ENCODE measurements at places on chromosomes 3 and 15.
A peak's percentile ranks its signal among the peaks of the same experiment; 100 is the strongest.

GRCh38 chr15:45431511-45431910, 53.2 kb upstream of the GATM start:
- no peak for DNase-seq

GRCh38 chr3:187746442-187747281, 1.4 kb upstream of the BCL6 start:
- no peak for DNase-seq

DNA sequence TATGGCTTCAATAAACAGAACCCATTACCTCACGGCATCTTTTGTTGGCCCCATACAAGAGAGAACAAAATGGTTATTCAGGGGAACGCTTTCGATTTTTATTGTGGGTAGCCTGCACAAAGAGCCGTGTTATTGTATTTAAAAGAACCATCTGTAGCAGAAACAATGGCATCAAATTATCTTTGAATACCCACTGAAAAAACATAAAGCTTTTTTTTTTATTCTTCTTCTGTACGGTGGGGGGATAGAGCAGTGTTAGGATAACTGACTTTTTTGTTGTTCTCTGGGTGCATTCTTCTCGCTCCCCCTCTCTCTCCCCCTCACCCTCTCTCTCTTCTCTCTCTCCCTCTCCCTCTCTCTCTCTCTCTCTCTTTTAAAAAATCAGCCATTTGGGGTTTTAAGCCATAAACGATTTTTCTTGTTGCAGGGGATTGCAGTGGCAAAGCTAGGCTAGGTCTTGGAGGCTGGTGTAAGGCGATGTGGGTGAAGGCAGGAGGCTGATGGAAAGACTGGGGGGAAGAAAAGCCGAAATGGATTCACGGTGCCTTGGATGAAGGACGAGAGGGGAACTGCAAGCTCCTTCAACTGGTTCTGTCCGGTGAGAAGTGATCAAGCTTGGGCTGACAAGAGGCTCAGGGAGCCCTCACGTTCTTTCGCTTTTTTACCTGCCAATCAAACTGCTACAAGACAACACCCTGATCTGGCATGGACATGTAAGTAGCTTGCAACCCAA, 12.4 kb upstream of the SOX2 start:
- DNase-seq, result no peak

- peak; percentile 35 for DNase-seq
Observed at GRCh38 chr3:122680475-122681283, at the start of gene PARP14. Gene PARP14 (plus strand): TSS chr3:122680839. CDS start chr3:122680884, 45 bp downstream.

GRCh38 chr3:96994988-96995387, 180.6 kb downstream of the EPHA6 start:
- no peak for DNase-seq

DNA sequence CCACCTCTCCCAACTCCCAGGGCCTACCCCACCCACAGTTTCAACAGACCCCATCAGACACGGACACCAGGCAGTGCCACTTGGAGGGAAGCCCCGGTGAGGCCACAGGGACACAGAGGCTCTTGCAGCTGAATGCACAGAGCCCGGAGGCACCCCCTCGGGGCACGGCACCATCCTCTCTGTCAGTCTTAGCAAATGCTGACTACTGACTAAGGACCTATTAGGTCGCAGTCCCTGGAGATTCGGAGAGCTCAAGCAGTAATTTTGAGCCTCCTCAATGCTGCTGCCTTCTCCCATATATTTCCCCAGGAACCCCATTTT, 79.9 kb downstream of the VGLL4 start:
- DNase-seq, result no peak

DNA sequence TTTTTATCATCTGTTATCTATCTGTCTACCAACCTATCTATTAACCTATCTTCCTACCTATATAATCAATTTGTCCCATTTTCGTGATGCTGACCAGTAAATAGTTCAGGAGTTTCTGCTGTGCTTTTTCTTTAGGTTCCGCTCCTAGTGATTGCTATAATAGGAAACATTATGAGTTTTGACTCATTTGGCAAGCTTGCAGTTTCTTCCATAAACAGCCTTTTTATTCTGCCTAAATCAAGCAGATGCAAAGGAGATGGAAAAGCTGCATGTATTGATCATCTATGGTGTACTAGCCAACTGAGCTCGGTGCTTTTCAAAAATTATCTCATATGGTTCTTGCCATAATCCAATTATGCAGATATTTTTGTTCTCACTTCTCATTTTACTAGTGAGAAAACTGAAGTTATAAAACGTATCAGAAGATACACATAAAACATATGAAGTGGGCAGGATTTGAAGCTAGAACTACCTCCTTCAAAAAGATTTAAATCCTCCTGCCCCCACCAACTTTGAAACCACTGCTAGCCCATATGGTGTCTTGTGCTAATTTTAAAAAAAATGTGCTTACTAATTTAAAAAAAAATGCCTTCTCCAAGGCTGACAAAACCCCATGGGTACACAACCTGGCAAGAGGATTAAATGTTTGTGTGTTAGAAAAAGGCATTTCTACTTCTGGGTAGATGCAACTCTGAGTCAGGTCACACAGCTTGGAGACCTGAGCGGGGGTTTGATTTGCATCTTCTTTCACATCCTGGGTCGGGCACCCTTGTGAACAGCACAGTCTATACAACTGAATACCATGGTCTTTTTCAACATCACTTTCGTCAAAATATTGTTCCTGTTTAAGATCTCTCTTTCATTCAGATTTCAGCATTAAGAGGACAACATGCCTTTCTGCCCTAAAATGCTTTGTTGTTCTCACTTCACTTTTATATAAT, 267.0 kb downstream of the CHL1 start:
- DNase-seq, result no peak

DNA sequence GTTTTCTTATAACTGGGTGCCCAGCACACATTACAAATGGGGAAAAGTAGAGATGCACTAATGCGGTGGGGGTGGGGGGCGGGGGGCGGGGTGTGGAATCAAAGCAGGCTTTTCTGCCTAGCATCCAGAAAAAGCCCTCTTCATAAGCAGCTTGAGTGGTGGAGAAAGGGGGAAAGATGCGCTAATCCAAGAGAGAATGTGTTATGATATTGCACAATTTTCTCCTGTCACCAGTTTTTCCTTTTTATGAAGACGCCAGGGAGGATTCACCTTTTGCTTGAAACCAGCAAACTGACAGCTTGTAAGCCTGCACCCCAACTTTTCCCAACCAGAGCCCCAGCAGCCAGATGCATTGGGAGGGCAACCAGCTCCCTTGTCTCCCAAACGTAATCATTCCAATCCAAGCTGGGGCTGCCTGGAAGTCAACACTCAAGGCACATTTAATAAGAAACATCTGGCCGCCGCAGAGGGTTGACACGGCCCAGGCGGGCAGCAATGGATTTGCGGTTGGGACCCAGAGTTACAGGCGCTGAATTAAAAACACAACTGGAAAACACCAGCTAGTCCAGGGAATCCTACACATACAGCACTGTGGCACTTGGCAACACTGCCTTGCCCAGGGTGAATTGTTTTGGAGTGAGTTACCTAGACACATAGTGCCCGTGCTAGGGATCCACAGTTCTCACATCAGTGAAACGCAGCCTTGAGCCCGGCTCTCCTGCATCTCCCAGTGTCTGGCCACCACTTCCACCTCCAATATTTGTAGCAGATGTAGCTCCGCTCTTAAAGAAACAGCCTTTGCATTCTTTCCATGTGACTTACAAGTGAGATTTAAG, 218.5 kb upstream of the PRICKLE2 start:
- no peak for DNase-seq

- DNase-seq, result peak; percentile 5
Observed at GRCh38 chr15:89656116-89656815, 999 bp upstream of the KIF7 start.

GRCh38 chr15:58182460-58183163, 44.4 kb downstream of the AQP9 start:
- peak; percentile 25 for DNase-seq

Measured in Jurkat, Clone E6-1 (cell line).